ENCODE measurements at places on chromosomes 6 and 20.

- DNase-seq = no peak
Measured at GRCh38 chr6:166512567-166512966, 73.9 kb downstream of the RAMACL start.

GRCh38 chr6:108686896-108687295, 126.2 kb downstream of the FOXO3 start:
- DNase-seq = no peak

DNA sequence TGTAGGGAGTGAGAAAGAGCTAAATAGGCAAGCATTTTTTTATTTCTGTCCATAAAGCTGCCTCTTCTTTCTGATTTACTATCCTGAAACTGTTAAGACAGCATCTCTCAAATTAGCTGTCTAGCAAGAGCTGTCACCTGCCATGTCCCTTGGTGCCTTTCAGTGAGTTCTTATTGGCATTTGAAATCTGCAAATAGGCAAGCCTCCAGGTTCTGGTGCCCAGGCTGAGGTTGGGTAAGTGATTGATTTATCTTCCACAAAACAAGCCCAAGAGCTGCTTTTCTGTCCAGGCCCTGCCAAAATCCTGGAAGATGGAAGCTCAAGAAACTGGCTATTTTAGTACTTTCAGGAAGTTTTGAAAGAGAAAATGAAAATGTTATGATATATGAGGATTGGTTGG, 22.4 kb downstream of the MANEA start:
- DNase-seq = no peak

DNA sequence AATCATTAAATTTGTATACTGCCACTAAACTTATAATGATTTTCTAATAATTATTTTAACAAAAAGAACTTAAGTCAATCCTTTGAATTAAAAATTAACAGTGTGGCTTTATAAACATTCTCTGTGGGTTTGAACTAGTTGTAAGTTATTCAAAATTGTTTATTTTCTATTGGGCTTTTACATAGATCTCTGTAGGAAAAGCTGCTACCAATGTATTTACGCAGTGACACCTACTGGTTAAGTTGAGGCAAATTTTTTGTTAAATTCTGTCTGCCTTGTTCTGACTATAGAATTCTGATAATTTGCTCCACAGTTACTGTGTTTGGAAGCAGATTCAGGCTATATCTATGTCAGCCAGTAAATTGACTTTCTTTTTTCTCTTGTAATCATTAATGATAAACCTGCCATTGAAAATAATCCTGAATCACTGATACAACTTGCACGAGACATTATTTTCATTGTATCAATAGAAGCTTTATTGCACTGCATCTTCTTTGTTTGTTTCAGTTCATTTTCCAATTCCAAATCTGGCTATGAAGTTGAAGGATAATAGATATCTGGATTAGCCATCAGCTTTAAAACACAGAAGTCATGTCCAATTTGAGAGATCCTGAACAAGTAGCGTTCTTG, 66.0 kb upstream of the UTRN start:
- peak; percentile 58 for DNase-seq

DNA sequence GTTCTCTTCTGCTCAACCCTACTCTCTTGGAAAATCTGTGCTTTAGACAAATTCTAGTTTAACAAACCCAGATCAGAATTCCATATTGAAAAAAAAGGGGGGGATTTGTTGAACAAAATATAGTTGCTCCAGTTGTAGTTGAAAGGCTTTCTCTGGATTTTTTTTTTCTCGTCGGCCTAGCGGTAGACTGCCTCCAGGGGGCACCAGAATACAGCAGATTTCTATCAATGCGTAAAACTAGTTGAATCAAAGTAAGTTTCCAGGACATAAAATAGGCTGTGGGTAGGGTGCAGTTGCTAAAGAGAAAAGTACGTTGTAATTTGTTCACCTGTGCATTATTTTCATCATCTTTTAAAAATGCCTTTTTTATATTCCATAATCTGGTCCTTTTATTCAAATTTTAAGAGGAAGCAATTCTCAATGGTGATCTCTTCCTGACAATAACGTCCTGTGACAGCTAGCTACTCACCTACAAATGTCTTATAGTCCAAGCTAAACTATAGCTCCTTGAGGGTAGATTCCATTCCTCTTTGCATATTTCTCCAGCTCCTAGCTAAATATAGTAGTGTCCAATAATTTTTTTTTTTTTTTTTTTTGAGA, 105.4 kb downstream of the PERP start:
- DNase-seq = peak; percentile 26

DNA sequence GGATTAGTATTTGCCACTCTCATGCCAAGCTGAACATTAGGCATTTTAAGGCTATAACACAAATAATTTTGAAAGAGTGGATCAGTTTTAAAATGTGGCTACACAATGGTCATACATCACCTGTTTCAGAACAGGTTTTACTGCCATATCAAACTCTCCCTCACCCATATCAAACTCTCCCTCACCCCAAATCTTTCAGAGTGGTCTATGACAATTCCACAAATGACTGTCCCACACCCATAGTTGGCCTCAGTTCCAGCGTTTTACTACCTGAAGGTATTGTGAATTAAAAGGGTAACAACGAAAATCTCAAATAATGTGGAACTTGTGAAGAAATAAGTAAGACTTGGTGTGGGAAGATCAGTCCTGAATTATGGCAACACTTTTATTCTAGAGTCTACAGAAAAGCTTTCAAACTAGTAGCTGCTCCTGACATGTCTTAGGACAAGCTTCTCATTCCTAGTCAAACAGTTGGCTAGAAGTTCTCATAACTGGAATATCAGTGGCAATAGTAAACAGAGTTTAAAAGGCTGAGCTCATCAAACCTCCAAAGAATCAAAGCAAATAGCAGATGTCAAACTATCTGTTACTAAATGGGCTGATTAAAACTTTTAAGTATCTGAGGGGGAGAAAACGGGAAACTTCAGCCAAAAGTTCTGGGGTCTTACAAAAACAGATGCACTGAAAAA, 52.4 kb downstream of the MAP3K7 start:
- DNase-seq = no peak

DNA sequence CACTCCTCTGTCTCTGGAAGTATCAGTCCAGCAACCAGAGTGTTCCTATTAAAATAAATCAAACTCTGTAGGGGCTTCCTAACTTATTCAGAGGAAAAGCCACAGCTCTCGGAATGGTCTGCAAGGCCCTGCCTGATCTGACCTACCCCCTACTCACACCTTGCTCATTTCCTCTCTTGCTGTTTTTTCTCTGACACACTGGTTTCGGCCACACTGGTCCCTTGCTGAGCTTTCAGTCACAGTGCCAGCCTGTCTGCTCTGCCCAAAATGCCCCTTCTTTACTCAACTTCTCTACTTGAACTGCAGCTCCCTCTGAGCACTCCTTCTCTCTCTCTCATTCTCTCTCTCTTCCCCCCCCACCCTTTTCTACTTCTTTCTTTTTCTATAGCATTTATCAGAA, 430.2 kb downstream of the UTRN start:
- DNase-seq = no peak

GRCh38 chr6:72691249-72691648, 69.4 kb downstream of the KCNQ5 start:
- no peak for DNase-seq

GRCh38 chr6:84486526-84486925, 259.1 kb upstream of the CEP162 start:
- DNase-seq = no peak

DNA sequence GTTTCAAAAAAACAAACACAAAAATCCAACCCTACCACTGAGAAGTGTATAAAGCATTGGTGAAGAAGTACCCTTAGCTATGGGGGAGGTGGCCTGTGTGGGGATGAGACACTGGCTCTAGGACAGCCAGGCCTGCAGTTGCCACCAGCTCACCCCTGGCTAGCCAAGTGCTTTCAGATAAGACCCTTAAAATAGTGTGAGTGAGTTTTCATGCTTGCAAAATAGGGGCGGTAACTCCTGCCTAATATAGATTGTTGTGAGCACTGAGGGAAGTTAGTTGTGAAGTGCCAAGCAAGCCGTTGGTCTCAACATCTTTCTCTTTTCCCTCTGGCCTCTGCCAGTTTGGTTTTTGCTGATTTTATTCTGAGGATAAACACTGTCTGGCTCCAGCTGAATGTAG, 11.3 kb downstream of the PPP1R3G start:
- no peak for DNase-seq

DNA sequence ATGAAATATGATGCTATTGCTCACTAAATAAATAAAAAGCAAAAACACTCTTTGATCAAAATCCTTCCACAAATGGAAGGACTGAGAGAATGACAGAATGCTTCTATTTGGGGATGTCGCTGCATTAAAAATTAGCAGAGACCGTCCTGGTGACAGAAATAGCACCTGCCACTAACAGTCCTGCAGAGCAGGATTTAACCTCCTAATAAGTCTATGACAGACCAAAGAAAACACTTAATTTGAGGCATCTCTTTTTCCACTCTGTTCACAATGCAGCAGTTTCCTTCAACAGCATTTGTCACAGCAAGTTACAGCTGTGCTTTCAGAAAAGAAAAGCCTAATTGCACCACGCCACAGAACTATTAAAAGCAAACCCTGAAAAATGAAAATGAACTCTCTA, 140.6 kb upstream of the BEND6 start:
- DNase-seq = no peak

DNA sequence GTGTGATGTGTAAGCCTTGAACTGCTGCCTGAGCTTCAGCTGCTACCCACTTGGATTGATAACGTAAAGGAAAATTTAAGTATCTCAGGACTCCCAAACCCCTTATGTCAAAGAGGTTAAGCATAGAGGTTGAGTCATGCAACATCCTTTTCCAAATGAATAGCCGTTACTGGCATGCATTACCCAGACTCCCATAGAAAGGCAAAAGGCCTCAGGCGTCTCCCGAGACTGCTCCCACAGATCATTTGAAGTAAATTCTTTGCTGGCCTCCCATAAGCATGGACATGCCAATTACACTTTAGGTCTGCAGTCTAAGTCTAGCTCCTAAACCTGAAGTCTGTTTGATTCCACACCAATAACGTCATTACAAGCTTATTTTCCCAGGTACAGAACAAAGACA, 14.7 kb downstream of the IPCEF1 start:
- DNase-seq = no peak

DNA sequence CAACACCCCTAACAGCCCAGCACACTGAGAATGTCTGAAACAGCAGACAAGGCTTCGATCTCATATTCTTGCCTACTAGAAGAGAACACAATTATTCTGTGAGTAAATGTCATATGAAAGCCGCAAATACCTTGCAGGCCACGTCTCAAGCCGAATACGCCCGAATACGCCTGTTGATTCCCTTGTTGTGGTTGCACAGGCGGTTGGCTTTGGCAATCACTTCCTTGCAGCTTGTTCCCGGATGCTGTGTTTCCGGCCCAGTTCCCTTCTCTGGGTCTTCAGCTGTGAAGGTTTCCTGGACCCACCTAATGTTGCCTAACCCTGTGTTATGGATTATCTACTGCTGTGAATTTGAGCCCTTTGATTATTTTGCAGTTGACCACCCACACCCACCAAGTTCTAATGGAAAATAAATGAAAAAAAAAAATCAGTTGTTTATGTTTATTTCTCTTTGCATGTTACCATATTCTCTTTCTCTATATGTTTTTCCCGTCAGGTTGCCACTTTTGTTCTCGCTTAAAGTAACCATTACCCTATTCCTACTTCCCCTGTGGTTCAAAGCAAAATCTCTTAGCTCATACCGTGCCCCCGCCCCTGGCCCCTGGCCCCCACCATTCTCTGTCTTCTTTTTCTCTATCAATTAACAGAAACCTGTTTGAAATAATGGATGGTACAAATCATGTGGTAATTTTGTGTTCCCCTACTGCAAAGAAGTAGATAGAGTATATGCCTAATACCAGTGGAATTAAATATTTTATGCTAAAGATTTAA, 172.4 kb downstream of the ADGB start:
- peak; percentile 8 for DNase-seq

- DNase-seq = peak; percentile 43
Measured at GRCh38 chr6:159169193-159169555, at the start of gene FNDC1. Gene FNDC1 (plus strand): TSS chr6:159169400. CDS start chr6:159169597, 197 bp downstream.

- DNase-seq = no peak
Measured at GRCh38 chr20:61977419-61977786, 88.3 kb downstream of the TAF4 start.

DNA sequence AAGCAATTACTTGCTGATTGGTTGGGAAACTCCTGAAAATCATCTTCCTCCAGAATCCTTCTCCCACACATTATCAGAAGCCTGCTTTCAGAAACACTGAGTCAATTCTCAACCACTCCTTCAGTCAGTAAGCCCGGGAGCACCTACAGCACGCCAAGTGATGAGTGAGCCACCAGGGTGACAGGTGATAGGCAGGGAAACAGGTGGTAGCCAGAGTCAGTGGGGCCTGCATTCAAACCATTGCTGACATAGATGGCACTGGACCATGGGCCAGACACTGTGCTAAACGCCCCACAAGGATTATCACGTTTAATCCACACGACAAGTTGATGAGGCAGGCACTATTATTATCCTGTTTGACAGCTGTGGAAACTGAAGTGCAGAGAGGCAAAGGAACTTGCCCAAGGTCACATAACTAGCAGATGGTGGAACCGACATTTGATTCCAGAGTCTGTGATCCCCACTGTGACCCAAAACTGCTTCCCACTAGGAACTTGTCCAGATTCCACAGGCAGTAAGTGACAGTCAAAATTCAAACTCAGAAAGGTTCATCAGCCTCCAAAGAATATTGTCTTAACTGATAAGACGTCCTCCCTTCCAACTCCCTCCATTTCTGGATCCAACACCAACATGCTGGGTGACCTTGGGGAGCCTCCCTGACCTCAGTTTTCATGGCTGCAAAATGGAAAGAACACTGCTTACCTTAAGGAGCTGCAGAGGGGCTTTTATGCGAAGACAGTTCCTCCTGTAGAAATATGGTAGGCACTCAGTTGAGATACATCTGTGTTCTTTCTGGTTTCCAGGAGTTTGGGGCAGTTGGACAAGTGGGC, 23.9 kb upstream of the TOP1 start:
- DNase-seq = no peak

Data from fibroblast of skin of right biceps (primary cell).